Stimulated activated CD4-positive, alpha-beta T cell treated with anti-CD3 and anti-CD28 coated beads, Interleukin-1b, Interleukin-23, amount 100 ng/mL, for 1 hour (primary cell): ENCODE measurements at places on chromosomes 1 and 21.
A peak's percentile ranks its signal among the peaks of the same experiment; 100 is the strongest.

GRCh38 chr1:162285149-162285561 lies 91.5 kb downstream of the SPATA46 start:
- no peak for DNase-seq

DNA sequence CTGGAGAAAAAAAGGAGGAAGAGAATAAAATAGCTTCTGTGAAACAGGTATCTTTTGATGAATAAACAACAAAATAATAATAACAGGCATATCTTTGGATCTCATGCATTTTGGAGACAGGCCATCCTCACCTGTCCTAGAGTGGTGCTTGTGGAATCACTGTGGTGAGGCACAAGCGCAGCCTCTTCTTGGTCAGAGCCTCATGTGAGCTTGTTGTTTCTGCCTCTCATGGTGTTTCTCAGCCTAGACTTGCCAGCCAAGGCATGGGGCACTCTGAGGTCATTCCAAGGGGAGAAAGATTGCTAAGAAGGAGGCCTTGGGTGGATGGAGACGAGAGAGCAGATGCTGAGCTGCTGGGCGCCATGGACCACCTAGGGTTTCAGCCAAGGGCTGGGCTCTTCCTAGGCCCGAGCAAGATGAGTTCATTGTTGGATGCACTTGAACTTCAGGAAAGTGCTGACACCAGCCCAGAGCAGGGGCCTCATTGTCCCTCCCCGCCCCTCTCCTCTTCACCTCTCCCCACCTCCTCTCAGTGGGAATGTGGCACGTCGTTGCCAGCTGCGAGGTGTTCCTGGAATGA lies 49.5 kb downstream of the ATP5PO start:
- no peak for DNase-seq

- peak; percentile 50 for DNase-seq
Observed at GRCh38 chr1:211476200-211476849, 15.6 kb downstream of the RD3 start.

DNA sequence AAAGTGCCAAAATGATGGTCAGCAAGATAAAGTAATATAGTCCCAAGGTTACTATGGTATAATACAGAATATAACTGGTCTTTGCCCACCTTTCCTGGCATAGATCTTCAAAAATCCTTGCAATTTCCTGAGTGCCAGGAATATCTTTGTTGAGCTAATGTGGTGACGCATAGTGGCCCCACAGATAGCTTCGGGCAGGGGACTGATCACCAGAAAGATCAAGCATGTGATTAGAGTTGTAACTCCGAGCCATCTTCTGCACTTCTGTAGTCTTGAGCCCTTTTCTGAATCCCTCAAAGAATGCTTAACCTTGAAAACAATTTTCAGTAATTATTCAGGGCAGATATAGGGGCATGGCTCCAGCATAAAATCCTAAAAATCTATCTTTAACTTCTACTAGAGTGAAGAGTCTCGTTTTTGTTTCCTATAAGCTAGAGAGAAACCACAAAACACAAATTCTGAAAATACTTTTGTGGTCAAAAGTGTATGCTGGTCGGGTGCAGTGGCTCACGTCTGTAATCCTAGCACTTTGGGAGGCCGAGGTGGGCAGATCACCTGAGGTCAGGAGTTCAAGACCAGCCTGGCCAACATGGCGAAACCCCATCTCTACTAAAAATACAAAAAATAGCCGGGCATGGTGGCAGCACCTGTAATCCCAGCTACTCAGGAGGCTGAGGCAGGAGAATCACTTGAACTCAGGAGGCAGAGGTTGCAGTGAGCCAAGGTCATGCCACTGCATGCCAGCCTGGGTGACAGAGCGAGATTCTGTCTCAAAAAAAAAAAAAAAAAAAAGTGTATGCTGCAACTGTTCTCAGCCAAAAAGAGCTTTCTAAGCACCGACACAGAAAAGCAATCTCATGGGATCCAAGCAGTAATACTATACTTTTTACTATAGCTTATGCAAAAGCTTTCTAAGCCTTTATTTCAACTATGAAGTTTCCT lies 62.8 kb downstream of the NVL start:
- no peak for DNase-seq

DNA sequence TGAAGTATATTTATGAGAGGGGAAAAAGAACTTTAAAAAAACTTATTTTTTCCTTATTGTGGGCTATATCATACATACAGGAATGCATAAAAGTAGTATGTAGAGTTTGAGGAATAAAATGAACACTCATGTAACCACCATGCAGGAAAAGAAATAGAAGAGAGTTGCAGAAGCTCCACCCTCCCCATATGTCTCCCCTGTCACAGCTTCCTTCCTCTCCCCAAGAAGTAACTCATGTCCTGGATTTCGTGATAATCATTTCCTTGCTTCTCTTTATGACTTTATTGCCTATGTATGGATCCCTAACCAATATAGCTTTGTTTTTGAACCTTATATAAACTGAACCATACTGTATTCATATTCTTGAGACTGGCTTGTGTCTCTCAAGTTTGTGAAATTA lies 126.4 kb downstream of the ZZZ3 start:
- DNase-seq = no peak

GRCh38 chr1:158049853-158050252 lies 56.4 kb downstream of the KIRREL1 start:
- no peak for DNase-seq

- DNase-seq = no peak
Observed at GRCh38 chr1:101190441-101190840, 46.4 kb upstream of the S1PR1 start.

DNA sequence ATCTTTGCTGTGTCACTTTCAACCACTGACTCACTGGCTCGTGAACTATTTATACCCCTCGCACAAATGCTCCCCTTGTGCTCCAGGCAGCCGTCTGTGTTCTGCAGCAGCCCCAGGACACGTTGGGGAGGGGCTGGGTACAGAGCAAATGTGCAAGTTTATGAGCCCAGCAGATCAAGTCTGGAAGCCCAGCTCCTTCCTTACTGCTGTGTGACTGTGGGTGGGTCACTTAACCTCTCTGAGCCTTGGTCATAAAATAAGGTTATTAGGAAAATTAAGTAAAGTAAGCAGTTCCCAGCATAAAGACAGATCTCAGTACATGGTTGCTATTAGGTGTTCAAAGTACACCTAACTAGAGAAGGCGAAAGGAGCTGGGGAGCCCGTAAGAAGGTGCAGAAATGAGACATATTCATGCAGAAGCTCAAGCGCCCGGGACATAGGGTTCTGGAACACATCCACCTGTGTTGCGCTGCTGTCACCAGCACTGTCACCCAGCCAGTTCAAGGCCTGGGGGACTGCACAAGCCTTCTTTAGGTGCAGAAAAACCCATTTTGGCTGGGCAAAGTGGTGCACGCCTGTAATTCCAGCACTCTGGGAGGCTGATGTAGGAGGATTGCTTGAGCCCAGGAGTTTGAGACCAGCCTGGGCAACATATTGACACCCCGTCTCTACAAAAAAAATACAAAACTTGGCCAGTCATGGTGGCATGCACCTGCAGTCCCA lies 13.8 kb downstream of the EFHD2 start:
- no peak for DNase-seq

GRCh38 chr1:171550050-171550449 lies 64.7 kb downstream of the PRRC2C start:
- DNase-seq = no peak

- DNase-seq = peak; percentile 36
Observed at GRCh38 chr1:78619803-78620579, at the start of gene IFI44L. Gene IFI44L (plus strand): TSS chr1:78620448. CDS start chr1:78627916, 7,468 bp downstream.

GRCh38 chr1:23123528-23123927 lies 45.1 kb downstream of the LUZP1 start:
- no peak for DNase-seq

DNA sequence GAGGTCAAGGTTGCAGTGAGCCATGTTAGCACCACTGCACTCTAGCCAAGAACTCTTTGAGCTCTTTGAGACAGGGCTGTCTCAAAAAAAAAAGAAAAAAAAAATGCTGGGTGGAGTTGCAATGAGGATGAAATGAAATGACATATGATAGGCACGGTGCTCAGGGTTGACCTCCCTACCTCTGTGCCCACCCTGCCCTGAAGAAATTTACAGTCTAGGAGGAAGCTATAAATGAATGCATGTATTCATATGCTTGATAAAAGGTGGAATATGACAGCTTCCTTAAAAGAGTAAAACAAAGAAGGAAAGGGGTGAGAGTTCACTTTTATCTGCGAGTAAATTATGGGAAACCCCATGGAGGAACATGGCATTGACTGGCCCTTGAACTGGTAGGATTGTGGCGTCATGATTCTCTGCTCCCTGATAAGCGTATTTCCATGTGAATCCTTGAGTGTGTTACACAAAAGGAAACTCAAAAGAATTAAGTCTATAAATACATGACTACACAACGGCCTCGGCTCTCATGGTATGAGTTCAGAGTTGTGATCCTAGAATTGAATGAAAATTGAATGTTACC lies 59.0 kb upstream of the RAVER2 start:
- no peak for DNase-seq

GRCh38 chr1:94951509-94952208 lies 24.7 kb upstream of the CNN3 start:
- DNase-seq = no peak

GRCh38 chr1:72827278-72827677 lies 544.9 kb upstream of the NEGR1 start:
- no peak for DNase-seq

DNA sequence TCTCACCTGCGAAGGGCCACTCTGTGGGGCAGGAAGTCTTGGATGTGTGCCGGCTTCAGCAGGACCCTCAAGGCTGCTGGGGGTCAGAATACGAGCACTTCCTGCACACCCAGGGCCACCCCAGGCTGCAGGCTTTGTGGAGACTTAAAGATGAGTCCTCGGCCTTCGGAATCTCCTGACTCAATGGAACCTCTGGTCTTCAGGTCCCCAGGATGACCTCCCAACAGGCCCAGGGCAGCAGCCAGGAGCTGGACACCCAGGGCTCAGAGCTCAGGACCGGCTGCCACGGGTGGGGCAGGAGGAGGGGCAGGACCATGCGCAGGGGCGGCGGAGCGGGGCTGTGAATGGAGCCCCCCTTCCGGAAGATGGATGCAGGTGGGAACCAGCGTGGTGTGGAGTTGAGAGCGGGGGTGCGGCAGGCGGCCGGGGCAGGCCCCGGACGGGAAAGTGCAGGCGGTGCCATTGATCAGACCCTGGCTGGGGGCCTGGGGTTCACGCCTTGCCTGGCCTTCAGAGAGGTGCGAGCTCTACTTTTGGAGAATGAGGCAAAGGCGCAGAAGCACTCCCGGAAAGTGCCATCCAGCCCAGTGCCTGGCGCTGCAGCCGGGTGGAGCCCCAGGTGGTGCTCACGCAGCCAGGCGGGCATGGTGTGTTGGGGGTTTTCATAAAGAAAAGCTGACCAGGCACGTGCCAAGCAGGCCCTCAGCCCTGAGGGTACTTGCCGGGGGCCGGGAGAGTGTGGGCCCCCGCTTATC lies 10.4 kb downstream of the COL18A1 start:
- DNase-seq = no peak

DNA sequence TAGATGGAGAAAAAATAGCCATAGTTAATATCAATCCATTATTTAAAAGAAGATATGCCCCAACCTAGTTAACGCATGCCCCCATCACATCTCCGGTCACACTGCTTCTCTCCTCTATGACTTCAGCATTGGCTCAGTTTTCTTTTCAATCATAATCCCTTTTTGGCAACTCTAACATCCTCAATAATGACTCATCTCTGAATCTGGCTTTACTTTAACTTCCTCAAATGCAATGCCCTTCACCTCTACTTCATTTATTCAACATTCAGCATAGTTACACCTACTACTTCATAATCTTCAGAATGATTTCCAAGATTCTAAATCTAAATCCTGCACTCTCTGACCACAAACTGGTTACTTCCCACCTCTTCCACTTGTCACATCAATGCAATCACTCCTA lies 417.3 kb downstream of the USH2A start:
- no peak for DNase-seq

DNA sequence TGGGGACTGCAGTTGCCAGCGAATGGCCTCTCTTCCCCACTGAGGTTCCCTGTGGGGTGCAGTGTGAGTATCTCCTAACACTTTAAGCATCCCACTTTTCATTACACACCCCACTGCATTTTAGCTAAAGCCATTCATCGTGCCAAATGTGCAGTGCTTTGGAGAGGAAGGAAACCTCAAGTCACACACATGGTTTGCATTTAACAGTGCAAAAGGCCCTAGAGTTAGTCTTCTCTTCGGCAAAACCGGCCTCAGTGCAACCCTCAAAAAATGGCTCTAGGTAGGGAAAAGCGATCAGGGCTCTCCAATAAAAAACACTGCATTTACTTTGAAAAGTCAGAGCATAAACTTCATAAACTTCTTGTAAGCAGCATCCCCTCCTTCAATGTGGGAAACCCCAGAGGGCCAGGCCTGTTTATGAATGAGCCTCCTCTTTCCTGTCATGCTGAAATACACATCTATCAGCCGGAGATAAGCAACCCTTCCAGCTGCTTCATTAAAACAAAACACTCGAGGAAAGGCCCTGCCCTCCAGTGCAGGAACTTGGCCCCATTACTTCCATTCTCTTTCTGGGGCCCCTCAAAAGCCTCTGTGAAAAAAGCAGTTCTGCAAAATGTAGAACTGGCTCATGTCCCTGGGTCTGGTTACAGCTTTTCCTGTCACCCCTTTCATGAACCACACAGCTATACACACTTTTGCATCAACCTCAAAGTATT lies 184.0 kb downstream of the CDC7 start:
- DNase-seq = no peak

DNA sequence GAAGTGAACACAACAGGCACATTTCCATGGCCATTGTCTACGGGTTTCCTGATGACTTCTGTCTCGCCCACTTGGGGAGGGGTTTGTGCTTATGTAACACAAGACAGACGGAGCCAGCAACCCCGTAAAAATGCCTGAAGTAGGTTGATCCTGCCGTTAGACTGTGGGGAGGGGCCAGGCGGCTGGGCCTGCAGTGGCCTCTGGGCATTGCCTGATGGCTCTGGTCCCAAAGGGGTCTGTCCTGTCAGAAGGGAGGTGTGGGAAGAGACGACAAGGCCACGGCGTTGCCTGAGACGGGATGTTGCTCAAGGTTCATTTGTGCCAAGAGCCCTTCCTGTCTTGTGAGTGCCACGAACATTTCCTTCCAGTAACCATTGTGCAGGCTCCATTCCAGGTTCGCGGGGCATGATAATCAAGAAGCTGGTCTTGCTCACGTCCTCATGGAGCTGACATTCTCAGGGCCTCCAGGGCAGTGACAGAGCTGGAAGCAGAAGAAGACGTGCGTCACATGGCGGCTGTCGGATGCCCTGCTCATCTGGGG lies 44.7 kb downstream of the ABCG1 start:
- DNase-seq = no peak

GRCh38 chr1:52955129-52955970 lies 28.3 kb downstream of the SCP2 start:
- no peak for DNase-seq

GRCh38 chr1:34415140-34415539 lies 238.4 kb downstream of the C1orf94 start:
- DNase-seq = no peak

DNA sequence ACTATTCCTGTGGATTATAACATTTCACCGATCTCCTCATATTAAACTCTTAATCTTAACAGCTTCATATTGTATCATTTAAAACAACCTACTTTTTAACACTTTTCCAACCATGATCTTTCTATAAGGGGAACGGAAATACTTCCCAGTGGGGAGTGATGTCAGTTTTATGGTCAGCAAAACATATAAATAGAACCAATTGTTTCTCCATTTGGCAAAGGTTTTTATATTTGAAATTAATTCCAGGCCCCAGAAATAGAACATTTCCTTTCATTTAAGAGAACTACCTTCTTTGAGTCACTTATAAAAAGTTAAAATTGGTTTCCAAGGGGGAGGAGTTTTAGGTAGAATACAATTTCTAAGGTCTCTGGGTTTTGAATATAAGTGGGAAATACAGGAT lies 189.6 kb downstream of the TGFBR3 start:
- DNase-seq = no peak

- no peak for DNase-seq
Observed at GRCh38 chr21:45937721-45938452, 43.7 kb upstream of the COL6A1 start.

GRCh38 chr1:51519865-51520699 lies 1.0 kb upstream of the EPS15 start:
- DNase-seq = no peak
